ENCODE measurements at places on chromosomes 13 and 19. TPM values are rescaled to one million over a fixed set of nuclear protein-coding genes. Genes with fewer than 3 reads are reported as not detected.

ZSCAN18 gene
- total RNA-seq, result 27.3 TPM

MRPL34 gene
- 22.8 TPM for total RNA-seq

SGCG gene
- not detected for total RNA-seq

FGF14 gene
- under 0.01 TPM for total RNA-seq

OLFM2 gene
- total RNA-seq, result 1.3 TPM

RXFP2 gene
- total RNA-seq, result not detected

EDNRB gene
- 0.21 TPM for total RNA-seq

ITGBL1 gene
- not detected for total RNA-seq
